Fibroblast of pulmonary artery (primary cell): ENCODE measurements at places on chromosomes 5 and 9.

DNA sequence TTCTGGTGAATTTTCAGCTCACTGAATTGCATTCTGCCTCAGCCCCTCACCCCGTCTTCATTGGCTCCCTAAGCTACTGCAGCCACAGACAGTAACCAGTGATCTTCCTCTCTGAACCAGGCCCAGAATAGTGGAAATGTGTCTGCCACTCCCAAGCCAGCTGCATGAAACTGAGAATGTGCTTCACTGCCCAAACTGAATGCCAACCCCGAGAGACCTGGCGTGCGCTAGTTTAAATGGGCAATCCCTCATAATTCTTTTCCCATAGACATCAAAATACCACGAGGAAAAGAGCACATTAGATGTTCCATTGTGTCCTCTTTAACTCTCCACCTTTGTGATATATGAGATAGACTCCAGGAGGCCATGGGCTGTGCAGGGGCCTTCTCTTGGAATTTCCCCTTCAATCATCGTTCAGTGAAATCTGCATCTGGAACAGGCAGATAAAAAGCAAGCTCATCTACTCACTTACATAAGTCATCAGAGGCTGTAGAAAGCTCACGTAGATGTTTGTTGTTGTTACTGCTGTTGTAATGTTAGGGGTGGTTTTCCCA, 320.2 kb downstream of the NFIB start:
- no peak for DNase-seq

DNA sequence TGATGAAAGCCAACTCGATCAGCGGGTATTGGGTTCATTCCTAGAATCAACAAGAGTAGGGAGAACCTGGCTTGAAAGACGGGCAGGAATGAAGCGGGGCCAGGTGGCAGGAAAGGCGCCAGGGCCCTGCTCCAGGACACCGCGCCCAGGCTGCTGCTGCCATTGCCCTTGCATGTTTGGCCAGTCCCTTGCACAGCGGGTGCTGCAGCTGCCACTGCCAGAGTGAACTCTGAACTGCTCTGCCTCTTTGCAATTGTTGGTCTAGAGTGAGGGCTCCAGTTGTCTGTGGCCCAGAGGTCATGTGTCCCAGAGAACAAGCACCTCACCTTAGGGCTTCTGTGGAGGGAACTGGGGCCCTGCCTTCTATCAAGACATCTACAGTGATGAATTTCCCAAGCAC, 24.0 kb upstream of the CARTPT start:
- no peak for DNase-seq

- DNase-seq, result peak; percentile 55
Observed at GRCh38 chr5:150458802-150459557, 9.4 kb upstream of the RPS14 start.

GRCh38 chr5:6721442-6721841, 8.2 kb downstream of the TENT4A start:
- no peak for DNase-seq

- DNase-seq, result no peak
Observed at GRCh38 chr9:135887585-135888050, 19.7 kb downstream of the CAMSAP1 start.

DNA sequence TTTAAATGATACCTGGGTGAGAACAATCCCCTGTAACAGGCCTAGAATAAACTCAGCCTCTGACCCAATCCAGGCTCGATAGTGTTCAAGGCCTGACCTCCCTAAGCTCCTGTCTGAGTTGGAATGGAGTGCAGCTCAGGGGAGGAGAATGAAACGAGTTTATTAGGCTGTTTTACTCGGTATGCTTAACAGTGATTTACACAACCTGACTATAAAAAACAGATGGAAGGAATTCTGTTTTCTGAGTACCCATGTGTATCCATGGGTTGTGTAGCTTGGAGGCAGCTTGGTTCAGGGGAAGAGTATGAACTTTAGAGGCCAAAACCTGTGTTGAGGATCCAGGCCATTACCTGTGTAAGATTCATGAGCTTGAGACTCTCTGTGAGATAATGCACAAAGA, 67.8 kb downstream of the PCSK5 start:
- DNase-seq, result no peak

DNA sequence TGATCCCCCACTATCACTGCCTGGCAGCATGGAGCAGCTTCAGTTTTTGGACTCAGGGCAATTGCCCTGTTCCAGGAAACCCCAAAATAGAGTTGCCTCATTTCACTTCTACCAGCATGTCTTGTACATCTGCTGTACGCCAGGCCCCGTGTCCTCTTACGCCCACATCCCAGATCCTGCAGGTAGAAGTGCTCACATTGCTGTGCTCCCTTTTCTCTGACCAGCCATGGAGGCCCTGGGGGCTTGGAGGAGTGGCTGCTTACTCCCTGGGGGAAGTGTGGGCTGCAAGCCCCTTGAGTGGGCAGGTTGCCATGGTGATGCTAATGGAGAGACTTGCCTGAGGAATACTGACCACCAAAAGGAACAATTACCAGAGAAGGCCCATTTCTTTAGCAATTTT, 55.6 kb upstream of the KCNIP1 start:
- no peak for DNase-seq

GRCh38 chr9:132116583-132116982, 36.9 kb upstream of the MED27 start:
- no peak for DNase-seq

DNA sequence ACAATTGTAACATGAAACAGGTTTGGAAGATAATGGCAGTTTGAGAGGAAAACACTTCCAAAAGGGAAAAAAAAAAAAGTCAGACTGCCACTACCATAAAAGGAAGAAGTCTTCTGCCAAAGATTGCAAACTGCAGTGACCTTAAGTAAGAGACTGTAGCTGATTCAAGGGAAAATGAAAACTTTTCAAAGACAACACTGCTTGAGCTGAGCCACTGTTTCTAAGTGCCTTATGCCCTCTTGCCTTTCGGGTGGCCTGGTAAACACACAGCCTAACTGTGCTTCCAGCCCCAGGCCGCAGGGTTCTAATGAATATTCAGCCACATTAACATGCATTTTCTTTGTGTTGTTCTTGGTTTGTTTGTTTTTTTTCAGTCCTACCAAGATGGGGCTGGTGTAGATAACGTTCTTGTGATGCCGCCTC, 354.6 kb downstream of the BNC2 start:
- DNase-seq, result peak; percentile 86

GRCh38 chr9:10678790-10679189, 66.0 kb upstream of the PTPRD start:
- DNase-seq, result peak; percentile 49

DNA sequence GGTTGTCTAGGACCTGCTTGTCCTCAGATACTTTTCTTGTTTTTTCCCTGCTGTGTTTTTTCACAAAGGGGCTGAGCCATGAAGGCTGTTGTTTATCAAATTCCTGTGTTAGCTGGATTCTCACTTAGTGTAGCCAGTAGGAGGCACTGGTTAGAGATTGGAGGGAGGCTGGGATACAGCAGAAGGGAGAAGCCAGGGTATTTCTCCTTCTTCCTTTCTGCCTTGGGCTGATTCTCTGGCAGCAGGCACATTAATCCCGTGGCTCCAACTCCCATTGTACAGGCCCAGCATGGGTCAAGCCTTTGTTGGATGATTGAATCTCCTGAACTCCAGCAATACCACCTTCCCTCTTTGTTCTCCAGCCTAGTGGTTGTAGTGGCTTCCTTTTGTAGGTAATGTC, 46.4 kb upstream of the FAM170A start:
- no peak for DNase-seq

- DNase-seq, result no peak
Observed at GRCh38 chr9:133441571-133441970, 18.2 kb upstream of the CACFD1 start.

- no peak for DNase-seq
Observed at GRCh38 chr9:126611193-126611591, 2.5 kb upstream of the LMX1B start.

DNA sequence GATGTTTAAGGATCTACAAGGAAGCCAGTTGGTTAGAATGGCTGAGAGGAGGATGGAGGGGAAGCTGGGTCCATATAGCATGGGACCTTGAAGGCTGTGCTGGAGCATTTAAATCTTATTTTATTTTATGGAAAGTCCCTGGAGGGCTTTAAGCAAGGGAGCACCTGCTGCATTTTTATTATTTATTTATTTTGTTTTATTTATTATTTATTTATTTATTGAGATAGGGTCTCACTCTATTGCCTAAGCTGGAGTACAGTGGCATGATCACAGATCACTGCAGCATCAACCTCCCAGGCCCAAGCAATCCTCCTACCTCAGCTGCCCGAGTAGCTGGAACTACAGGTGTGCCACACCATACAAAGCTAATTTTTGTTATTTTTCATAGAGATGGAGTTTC, 4.9 kb upstream of the MVB12B start:
- no peak for DNase-seq

DNA sequence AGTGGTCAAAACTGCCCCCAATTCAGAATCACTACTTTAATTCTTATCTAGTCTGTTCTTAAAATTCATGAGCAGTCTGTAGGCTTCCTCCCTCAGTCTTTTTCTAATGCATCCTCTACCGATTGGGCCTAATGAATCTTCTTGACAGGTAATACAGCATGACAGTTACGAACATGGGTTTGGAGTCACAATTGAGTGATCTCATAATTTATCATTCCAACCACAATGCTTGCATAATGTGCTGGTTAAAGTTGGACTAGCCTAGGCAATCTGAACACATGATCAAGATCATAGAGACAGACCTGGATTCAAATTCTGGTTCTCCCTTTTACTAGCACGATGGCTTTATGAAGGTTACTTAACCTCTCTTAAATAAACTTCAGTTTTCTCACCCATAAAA, 33.1 kb upstream of the SETD9 start:
- no peak for DNase-seq

- DNase-seq, result no peak
Observed at GRCh38 chr5:102818345-102818744, 63.2 kb downstream of the PAM start.

- DNase-seq, result no peak
Observed at GRCh38 chr5:83931969-83932368, 211.3 kb upstream of the HAPLN1 start.

DNA sequence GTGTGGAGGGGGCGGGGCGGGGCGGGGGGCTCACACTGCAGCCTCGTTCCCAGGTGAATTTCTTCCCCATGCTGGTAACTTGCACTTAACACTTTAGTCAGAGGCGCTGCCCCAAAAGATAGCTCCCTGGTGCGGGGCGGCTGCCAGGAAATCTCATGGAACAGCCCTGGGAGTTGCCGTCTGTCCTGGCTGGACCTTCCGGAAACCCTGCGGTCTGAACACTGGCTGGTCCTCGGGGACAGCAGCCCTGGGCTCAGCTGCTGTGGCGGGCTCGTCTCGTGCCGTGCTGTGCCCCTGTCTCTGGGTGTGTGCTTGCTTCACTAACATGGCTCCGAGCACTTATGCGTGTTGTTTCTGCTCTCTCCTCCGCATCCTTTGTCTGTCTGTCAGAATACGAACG, 25.8 kb downstream of the PTGES2 start:
- no peak for DNase-seq

DNA sequence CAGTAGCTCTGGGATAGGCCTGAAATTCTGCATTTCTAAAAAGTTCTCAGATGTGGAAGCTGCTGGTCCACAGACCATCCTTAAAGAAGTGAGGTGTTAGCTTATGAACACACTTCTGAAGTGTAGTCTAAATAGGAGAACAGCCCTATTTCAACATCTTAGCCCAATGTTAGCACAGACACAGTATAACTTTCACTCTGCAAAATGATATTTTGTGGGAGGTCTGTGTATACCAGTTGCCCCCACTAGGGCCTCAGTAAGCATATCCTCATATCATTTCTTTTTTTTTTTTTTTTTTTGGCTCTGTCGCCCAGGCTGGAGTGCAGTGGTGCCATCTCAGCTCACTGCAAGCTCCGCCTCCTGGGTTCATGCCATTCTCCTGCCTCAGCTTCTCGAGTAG, 7.5 kb upstream of the HABP4 start:
- DNase-seq, result peak; percentile 13

- DNase-seq, result no peak
Observed at GRCh38 chr5:68392617-68393016, 177.1 kb downstream of the PIK3R1 start.

DNA sequence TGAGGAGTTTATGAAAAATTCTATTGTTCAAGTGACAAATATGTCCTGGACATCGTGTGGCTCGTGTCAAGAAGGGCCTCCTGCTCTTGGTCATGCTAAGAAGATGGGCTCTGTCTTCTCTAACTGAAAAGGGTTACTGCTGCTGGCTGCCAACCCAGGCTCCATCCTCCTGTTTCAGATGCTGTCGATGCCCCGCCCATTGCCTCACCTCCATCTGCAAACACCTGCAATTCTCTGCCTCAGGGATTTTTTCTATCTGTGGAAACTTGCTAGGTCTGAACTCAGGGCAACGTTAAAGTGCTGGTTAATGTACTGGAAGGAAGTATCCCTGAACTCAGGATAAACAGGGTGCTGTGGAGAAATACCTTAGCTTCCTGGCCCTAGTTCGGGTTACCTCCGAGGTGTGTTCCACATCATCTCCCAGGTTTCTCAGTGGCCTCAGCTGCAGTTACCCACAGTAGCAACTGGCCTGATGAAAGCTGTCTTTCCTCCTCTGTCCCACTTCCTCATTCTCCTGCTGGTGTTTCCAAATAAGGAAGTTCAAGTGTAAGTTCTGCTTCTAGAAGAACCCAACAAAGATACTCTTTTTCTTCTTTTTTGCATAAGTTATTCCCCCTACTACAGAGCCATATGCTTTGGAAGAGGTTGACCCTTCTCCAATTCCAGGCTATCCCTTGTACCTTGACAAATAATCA, 151.7 kb upstream of the SMIM23 start:
- no peak for DNase-seq

- DNase-seq, result no peak
Observed at GRCh38 chr5:56480078-56480704, 247.1 kb upstream of the ANKRD55 start.

GRCh38 chr9:38423273-38423972, 831 bp downstream of the IGFBPL1 start:
- DNase-seq, result no peak

DNA sequence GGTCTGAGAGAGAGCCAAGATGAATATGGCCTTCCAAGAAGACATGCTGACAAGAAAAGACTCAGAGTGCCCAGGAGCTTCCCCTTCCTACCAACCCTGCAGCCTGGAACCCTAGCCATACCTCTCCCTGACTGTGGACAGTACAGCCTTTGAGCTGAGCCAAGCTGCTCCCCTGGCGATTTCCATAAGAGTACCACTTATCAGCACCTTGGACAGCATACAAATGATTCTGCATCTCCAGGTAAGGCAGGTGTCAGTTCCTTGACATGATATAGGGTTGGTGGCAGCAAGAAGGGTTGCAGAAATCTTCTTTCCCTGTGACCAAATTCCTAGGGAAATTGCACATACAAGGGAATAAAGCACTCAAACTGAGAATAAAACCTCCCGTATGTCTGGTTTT, 58.3 kb downstream of the MFAP3 start:
- DNase-seq, result no peak

DNA sequence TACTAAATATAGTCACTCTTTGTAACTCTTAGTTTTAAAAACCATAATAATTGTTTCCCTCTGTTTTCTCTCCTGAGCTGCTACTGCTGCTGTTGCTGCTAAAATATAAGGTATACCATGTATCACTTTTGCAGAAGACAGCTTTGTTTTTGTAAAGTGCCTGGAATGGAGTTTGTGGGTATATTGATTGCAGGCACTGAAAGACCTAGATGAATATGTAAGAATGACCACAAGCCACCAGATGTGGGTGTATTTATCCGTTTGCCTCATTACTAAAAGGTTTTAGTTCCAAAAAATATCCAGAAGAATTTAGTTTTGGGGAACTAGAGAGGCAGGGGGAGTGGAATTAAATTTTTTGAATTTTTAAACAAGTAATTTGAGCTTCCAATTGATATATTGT, 151.1 kb upstream of the CDKN2B start:
- no peak for DNase-seq
